ENCODE measurements at places on chromosomes 16 and 17. TPM values are rescaled to one million over a fixed set of nuclear protein-coding genes. Genes with fewer than 3 reads are reported as not detected.

Gene KCNJ16
- under 0.01 TPM for total RNA-seq

Gene ARSG
- total RNA-seq: 29.4 TPM

Gene NPIPB13
- total RNA-seq: 1.00 TPM

Gene FGF11
- total RNA-seq: under 0.01 TPM

Gene SPDYE4
- total RNA-seq: not detected
